ENCODE measurements at places on chromosomes 1 and 21.
A peak's percentile ranks its signal among the peaks of the same experiment; 100 is the strongest.

DNA sequence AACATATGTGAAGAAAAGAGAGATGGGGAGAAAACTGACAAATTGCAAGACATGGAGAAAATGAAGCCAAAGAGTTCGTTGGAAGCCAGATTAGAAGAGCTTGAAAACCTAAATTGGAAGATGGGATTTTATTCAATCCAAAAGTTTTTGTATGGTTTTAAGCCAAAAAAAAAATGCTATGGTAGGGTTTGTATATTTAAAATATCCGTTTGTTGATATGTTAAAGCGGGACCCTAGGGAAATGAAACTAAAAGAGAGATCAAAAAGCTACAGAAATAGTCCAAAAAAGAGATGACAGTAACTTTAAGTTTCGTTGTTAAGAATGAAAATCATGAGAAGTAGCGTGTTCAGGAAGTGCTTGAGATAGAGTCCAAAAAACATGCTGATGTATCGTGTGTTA lies 617.7 kb upstream of the ADGRL2 start:
- no peak for DNase-seq

DNA sequence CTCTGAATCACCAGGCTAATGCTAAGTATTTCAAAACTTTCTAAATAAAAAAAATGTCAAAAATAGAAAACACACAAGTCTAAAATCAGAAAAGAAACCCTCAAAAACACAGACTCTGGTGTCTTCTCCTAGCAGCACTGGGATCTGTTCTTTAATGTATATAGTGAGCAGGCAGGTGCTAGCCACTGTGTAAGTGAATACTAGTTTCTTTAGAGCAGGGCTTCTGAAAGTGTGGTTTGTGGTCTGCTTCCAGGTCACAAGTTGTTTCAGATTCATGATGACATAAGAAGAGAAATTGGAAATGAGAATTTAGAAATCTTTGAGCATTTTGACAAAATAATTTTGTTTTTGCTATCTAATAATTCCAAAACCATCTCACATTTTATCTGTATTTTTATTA lies 763.1 kb downstream of the USP25 start:
- no peak for DNase-seq

DNA sequence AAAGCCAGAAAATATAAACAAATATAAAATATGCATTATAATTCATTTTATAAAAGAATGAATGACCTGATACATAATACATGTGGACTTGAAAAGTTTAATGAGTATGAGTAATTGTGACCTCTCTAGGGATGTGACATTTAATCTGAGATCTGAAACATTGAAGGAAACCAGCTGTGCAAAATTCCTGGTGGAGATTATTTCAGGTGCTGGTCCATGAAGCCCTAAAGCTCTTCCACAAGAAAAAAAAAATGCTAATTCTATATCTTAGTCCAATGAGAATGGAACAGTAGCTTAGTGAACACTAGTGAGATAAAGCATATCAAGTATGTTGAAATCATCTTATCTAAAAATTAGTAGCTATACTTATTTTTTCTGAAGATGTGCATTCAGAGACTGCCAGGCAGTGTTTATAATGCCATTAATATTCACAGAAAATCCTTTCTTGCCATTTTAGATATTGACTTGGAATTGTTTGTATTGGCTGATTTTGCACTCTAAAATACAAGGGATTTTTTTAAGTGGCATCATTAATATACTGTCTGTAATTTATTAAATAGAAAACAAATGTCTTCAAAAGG lies 1485.9 kb downstream of the PLA2G4A start:
- DNase-seq, result no peak

- DNase-seq, result no peak
Observed at GRCh38 chr1:162019446-162019845, 4.2 kb downstream of the OLFML2B start.

DNA sequence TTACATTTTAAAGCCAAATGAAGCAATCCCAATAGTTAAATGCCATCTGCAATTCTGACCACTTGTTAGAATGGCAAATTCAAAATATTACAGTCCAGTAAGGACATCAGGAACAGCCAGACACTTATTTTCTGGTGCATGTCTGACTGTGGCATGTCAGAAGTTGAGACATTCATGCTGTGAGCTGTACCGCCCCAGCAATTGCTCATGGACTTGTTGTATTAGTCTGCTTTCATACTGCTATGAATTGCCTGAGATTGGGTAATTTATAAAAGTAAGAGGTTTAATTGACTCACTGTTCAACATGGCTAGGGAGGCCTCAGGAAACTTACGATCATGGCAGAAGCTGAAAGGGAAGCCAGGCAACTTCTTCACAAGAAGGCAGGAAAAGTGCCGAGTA lies 19.1 kb downstream of the DDAH1 start:
- DNase-seq, result peak; percentile 37

GRCh38 chr1:73948055-73948454 lies 249.9 kb downstream of the LRRIQ3 start:
- no peak for DNase-seq

DNA sequence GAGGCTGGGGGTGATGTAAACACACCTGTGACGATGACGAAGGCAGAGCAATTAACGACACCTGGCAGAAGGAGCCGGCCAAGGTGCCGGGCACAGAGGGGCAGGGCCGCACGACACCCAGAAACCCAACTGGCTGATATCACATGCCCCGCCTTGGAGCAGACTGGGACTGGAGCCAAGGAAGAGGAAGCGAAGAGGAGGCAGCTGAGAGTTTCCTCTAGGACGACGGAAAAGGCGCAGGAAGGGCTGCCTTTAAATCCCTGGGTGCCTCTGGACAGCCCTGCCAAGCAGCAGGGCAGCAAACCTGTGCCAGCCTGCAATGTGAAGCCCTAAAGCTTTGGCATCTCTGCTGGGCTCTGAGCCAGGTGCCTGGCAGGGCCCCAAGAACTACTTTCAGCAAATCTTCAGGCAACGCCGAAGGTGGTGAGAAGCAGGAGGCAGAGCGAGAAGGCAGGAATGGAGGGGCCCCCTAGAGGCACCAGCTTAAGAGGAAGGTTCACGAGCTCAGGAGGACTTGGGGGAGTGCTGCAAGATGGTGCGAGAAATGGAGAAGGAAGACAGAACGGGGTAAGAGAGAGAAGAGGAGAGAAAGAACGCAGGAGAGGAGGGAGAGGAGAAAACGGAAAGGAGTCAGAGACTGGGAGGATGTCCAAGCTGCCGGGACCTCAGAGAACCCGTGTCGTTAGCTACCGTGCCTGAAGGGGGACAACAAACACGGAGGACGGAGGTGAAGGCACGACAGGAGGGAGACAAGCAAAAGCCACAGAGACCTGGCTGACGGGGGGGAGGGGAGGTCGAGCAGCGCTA lies 25.3 kb upstream of the PEF1 start:
- peak; percentile 42 for DNase-seq

DNA sequence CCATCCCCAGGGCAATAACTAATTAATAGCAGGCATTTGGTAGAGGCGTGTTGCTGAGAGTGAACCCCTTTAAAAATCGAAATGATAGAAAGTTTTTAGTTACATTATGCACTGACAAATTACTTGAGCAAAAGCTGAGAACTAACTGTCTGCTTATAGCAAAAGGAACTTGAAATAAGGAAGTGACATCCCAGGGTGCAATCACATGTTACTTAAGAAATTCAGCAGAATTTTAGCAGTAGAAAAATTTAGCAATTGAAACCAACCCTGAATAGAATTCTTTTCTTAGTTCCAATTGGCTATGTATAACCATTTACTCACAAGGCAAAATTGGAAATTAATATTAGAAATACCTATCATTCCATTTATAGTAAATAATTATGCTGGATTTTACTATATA lies 139.5 kb upstream of the SAMSN1 start:
- DNase-seq, result no peak

DNA sequence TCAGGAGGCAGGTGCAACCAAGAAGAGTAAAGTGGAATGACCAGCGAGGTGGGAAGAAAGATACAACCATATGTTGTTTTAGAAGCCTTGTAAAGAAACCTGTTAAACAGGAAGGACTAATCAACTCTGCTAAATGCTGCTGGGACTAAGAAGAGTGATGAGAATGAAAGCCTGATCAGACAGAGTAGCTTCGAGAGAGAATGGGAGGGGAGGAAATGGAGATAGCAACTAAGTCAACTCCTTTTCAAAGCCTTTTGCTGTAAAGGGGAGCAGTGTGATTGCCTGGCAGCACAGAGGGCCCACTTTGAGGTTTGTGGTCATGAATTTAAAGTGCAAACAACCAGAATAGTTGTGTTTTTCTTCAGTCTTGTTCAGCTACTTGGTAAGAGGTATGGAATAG lies 31.4 kb downstream of the SLC30A7 start:
- DNase-seq, result no peak

DNA sequence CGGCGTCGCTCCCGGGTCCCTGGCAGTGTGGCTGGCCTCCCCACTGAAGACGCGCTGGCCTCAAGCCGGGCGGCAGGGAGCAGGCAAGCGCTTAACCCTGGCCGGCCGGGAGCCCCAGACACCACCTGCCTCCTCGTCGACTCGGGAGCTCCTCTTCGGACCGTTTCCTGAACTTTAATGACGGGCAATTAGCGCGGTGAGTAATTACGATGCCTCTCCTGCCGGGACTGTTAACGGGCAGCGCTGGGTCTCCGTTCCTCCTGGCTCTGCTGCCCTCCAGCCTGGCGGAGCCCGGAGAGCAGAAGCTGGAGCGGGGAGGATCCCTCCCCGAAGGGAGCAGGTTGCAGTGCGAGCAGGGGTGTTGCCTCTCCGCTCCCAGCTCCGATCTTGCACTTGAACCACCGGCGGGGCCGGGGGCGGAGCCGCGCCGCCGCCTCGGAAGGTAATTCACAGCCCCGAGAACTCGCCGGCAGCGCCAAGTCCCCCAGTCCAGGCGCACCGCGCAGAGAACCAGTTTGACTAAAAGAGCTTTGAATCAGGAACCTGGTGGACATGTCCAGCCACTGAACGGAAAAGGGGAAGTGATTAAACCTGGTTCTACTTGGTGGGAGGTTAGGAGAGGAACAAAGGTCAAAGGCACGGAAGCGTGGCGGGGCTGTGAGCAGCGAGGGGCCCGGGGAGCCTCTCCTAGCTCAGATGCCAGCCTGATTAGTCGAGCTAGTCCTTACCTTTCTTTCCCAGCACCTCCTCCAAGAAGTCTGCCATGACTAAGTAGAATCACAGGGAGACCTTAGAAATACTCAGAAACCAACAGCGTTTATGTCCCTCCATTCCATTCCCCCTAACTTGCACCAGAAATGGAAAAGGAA lies 18.3 kb upstream of the PLEKHA6 start:
- no peak for DNase-seq

- no peak for DNase-seq
Observed at GRCh38 chr1:109714661-109715372, 2.8 kb downstream of the GSTM5 start.

DNA sequence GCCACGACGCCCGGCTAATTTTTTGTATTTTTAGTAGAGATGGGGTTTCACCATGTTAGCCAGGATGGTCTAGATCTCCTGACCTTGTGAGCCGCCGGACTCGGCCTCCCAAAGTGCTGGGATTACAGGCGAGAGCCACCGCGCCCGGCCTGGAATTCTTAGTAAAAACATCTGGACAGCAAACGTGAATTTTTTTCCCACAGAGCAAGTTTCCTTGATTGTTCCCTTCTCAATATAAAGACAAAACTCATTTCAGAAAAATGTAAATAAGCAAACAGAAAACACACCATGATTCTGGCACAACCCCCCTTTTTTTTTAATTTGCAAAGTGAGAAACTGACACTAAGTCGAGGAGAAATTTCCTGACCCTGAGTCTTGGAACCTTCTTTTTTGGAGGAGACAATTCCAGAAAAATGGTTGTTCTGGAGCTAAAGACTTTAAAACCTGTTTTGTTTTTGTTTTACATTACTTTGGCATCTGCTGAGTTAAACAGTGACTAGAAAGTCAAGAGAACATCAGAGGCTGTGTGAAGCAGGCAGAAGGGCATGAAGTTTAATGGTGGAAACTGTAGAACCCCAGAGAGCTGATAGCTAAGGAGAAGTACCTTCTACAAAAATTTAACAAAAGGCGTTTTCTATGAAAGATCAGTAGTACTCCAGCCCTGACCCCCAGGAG lies 10.3 kb upstream of the HMGCS2 start:
- DNase-seq, result no peak

- peak; percentile 33 for DNase-seq
Observed at GRCh38 chr1:46533179-46533864, 18.1 kb downstream of the KNCN start.

- no peak for DNase-seq
Observed at GRCh38 chr1:161505686-161506085, 429 bp downstream of the FCGR2A start.

DNA sequence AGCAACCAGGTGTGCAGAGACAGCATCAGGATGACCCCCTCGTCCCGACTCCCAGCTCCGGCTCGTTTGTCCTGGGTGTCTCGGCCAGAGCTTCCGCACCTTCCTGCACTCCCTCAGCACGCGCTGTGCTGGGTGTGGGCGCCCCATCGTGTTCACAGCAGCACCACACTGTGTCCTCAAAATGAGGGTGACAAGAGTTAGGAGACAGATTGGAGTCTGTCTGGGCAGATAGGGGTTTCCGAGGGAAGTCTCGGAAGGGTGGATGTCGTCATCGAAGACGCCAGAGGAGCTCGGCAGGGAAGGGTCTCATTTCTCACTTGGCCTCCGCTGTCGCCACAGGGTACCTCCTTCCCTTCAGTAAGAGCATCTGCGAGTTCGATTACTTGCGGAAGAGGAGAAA lies 4.1 kb downstream of the CCDC27 start:
- DNase-seq, result no peak

- DNase-seq, result no peak
Observed at GRCh38 chr1:53104289-53104913, 38.0 kb downstream of the SLC1A7 start.

DNA sequence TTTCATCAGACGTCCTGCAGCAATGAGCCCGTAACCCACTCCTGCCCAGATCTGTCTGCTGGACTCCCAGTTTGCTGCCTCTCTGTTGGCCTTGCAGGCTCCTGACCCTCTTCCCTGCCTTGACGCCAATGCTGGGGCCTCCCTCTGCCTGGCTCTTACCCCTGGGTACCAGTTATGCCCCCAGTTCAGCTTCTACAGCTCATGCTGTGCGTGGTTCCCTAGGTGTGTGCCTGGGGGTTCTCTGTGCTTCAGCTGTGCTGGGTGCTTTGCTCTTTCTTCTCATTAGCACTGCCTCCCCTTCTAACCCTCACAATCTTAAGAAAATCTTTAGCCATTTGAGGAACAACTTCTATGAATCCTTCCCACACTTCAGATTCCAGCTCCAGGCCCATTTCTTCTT lies 151.4 kb downstream of the ZSCAN20 start:
- no peak for DNase-seq

- DNase-seq, result peak; percentile 80
Observed at GRCh38 chr1:223771814-223772770, 59.8 kb downstream of the CAPN2 start.

DNA sequence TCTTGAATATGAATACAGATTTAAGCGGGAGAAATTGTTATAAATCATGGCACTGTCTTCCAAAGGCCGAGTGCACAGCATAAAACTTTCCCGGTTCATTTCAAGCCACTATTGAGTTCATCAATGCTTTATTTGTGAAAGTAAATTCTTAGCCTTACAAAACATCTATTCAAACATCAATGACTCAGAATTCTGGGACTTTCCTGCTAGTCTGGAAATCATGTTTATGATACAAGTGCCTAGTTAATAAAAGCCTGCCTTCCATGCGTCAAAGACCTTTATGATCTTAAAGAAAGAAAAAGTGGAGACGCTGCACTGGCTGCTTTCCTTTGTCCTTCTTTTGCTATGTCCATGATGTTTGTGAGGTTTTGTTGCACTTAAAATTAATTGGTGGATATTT lies 137.7 kb downstream of the SETD4 start:
- DNase-seq, result no peak

Data from fibroblast of skin of right quadriceps (primary cell).